SK-N-DZ (cell line): ENCODE measurements at places on chromosomes 2 and 18.
A peak's percentile ranks its signal among the peaks of the same experiment; 100 is the strongest.

- DNase-seq = no peak
Observed at GRCh38 chr2:31577143-31577542, 3.6 kb downstream of the SRD5A2 start.

DNA sequence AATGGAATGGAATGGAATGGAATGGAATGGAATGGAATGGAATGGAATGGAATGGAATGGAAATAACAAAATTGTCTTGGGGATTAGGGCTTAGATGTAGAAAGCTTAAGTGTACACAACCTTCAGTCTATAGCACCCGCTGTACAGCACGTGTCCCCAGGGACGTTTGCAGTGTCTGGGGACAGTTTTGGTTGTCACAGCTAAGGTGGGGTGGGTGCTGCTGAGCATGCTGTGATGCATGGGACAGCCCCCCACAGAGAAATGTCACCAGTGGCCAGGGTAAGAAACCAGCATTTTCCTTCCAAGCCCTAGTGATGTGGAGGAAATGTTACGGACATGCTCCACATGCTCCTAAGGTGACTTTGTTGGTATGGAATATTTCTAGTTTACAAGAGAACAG, 70.8 kb downstream of the SH3RF3 start:
- DNase-seq = no peak

DNA sequence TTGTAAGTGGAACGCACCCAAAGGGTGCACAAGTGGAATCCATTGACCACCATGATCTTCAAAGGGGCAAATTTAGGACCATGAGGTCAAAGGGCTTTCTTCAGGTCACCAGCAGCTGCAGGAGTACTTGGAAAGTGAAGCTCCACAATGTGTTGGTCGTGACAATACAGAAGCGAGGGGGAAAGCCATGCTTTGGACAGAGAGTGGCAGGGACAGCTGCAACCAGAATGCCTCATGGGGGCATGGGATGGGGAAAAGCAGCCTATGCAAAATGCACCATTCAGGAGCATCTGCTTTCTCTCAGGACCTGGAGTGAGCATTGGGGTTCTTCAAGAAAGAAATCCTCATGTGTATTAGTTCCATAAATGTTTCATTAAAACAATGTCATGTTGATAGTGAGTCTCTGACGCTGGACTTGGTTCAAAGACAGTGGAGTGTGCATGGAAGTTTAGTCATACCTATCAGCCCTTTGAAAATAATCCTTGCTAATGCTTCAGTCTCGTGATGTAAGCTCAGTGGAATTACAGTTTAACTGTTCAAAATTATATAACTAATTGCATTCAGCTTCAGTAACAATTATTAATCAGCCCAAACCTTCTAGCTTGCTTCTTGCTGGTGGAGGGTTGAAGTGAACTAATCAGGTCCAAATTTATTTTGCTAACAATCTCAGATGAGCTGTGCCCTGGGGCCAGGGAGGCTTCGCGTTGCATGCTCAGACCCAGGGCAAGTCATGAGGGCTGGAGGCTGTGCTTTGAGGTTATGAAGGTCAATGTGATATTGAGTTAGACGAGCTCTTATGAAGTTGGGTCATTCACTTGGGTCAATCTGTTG, 41.6 kb downstream of the ACKR3 start:
- DNase-seq = no peak

GRCh38 chr2:204967199-204967960, 422.1 kb downstream of the PARD3B start:
- peak; percentile 97 for DNase-seq

DNA sequence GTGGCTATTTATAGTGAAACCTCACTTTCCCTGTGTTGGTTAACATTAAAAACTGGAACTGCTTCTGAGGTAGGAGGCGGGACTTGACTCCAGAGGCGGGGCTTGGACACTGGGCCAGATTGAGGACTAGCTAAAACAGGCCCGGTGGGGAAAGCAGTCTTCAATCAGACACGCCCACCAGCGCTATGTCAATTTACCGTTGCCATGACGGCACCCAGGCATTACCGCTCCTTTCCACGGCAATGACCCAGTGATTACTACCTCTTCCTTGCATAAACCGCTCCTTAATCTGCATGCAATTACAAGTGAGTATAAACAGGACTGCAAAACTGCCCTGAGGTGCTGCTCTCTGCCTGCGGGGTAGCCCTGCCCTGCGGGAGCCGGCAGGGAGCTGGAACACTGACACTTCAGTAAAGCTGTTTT, 35.3 kb downstream of the LRRFIP1 start:
- DNase-seq = peak; percentile 91

- no peak for DNase-seq
Observed at GRCh38 chr2:197890168-197890567, 85.8 kb downstream of the PLCL1 start.

GRCh38 chr2:223772363-223772762, 65.0 kb downstream of the AP1S3 start:
- DNase-seq = no peak

- peak; percentile 12 for DNase-seq
Observed at GRCh38 chr18:8609659-8610458, 622 bp downstream of the RAB12 start.

- no peak for DNase-seq
Observed at GRCh38 chr2:67900826-67901225, 162.0 kb downstream of the C1D start.

GRCh38 chr2:27954221-27954673, 63.7 kb downstream of the BABAM2 start:
- DNase-seq = no peak

DNA sequence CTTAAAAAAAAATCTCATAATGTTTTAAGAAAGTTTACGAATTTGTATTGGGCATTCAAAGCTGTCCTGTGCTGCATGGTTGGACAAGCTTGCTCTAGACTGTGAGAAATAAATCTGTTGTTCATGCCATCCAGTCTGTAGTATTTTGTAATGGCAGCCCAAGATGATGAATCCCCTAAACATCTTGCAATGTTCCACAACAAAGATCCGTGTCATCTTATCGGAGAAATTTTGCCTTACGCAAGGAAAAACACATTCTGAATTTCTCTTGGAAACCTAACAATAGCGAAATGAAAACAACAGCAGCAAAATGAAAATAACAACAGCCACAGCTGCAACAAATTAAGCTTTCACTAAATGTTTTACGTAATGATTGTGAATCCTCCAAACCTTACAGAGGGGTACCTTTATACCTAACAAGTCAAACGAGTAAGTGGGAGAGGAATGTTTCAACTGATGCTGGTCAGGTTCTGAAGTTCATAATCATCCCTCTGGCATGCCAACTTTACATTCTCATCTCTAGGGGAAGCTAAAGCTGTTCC, 76.1 kb upstream of the RNU4ATAC start:
- no peak for DNase-seq

DNA sequence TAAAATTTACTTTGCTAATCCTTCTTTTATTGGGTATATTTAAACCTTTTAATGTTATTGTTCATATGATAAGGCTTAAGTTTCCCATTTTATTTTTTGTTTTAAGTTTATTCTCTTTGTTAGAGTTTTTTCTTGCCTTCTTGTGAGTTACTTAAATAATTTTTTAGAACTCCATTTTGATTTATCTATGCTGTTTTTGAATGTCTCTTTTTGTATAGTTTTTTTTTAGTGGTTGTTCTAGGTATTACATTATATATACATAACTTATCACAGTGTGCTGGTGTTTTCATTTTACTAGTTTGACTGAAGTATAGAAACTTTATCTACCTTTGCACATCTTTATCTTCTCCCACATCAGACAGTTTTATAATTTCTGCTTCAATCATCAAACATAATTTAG, 49.4 kb upstream of the TGFA start:
- no peak for DNase-seq

- no peak for DNase-seq
Observed at GRCh38 chr2:199851501-199851810, 464 bp upstream of the FTCDNL1 start.

GRCh38 chr18:55300421-55300935, 287.5 kb downstream of the TCF4 start:
- peak; percentile 91 for DNase-seq

DNA sequence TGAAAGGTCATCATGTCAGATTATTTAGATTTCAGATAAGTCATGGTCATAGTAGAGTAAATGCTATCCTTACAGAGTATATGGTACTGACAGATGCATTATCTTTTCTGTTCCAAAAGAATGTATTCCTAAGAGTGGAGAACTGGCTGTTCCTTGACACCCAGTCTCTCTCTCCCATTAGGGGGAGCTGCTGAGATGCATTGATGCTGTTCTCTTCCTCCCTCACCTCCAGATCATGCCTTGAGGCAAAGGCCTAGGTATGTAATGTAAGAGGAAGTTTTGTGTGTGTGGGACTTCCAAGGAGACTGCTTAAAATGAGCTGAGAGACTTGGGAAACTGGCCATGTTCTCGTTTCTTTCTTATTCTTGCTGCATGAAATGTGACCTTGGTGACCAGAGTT, 979.5 kb upstream of the CELF4 start:
- peak; percentile 5 for DNase-seq

GRCh38 chr18:10213526-10213925, 240.9 kb upstream of the APCDD1 start:
- DNase-seq = no peak

DNA sequence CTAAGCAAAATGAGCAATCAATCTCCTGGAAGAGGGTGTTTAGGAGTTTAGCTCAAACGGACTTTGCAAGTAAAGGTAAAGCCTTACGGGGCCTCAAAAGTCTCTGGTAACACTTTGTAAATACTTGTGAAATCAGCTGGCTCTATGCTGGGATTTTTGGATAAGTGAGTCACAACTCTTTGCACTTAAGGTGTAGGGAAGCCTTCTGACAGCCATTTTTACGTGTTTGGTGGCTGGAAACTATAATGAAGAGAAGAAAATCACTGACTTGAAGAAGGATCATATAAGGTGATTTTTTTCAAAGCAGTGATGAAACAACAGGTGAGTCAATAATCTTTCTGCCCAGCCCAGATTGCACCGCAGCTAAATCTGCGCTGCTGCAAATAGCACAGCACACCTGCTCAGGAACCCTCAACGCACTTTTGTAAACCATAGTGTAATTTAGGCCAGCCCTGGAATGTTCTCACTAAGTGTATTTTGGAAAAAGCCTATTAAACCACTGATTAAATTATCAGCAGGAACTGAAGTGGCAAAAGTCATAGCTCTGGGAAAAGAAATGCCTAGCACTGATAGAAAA, 218.8 kb downstream of the AGPS start:
- DNase-seq = no peak

DNA sequence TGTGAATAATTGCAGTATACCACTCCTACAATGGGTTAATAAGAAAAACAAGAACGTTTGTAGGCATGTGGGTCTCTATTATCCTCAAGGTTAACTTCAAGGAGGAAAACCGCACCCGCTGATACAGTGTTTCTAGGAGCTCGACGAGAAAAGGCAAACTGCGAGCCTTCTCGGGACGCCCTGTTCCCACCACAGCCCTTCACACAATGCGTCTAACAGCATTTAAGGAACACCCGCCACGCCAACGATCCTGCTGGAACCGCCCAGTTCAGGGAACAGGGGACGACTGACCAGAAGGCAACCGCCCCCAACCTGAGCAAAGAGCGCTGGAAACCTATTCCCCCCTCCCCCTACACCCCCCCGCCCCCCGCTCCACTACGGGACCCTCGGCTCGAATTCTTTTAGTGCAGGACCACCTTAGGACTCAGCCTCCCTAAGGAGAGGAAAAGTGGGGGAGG, 710 bp upstream of the TMSB10 start:
- peak; percentile 35 for DNase-seq

DNA sequence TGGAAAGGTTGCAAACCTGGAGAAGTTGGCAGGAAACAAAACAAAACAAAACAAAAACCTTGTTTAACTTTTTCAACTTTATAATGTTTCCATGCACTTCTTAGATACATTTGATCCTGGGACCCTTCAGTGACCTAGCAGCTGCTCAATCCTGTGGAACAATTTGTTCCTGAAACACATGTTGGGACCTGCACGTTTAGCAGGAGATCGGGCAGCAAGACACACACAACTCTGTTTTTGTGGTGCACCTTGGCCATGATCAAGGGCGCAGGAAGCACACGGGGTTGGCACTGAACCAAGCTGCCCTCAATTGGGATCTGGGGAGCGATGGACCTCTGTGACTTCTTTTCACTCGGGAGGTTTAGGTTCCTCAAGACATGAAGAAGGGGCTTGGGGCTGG, 268.7 kb downstream of the LOXHD1 start:
- DNase-seq = no peak

GRCh38 chr2:113370478-113371091, 66.9 kb upstream of the ZNG1B start:
- DNase-seq = peak; percentile 57

DNA sequence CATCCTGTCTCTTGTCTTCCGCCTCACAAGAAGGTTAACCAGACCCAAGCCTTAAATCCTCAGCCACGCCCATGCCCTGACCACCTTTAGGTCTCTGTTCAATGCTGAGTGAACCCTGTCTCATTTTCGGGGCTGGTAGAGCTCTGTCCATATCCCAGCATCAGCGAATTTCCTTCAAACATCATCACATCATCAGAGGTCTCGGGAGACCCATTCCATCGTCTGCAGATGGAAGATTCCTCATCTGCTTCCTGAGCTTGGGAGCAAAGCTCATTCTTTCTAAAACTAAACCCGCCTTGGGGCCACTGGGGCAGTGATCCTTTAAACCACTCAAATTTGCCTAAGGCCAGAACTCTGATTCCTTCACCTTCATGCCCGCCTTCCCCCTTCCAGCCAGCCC, 173.7 kb downstream of the TTC32 start:
- no peak for DNase-seq

DNA sequence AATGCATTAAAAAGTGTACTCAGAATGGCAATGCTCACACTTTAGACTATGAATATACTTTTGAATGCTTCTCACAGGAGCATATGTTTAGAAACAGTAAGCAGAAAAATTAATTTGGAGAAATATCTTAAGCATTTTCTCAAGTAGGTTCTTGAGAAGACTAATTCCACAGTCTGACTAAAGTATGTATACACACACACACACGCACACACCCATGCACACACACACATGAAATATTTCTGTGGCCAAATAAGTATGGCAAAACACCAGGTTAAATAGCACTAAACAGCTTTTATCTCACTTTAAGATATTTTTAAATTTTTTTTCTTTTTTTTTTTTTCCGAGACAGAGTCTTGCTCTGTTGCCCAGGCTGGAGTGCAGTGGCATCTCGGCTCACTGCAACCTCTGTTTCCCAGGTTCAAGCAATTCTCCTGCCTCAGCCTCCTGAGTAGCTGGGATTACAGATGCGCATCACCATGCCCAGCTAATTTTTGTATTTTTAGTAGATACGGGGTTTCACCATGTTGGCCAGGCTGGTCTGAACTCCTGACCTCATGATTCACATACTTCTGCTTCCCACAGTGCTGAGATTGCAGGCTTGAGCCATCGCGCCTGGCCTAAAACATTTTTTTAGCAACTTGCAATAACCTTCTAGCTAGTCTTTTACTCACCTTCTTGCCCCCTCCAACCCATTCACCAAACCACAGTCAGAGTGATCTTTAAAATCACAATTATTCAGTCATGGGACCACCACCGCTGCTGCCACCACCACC, 67.5 kb upstream of the SCG2 start:
- DNase-seq = no peak

- DNase-seq = no peak
Observed at GRCh38 chr18:22838221-22838620, 94.9 kb upstream of the RBBP8 start.
